Stimulated activated CD4-positive, alpha-beta T cell treated with anti-CD3 and anti-CD28 coated beads, Interleukin-1b, Interleukin-23, amount 100 ng/mL, for 48 hours (primary cell): ENCODE measurements at places on chromosomes 16 and 17.

- no peak for DNase-seq
Observed at GRCh38 chr16:63890081-63890480, 1231.8 kb downstream of the CDH11 start.

GRCh38 chr17:72976971-72977770 is 115.3 kb downstream of the SLC39A11 start:
- no peak for DNase-seq

DNA sequence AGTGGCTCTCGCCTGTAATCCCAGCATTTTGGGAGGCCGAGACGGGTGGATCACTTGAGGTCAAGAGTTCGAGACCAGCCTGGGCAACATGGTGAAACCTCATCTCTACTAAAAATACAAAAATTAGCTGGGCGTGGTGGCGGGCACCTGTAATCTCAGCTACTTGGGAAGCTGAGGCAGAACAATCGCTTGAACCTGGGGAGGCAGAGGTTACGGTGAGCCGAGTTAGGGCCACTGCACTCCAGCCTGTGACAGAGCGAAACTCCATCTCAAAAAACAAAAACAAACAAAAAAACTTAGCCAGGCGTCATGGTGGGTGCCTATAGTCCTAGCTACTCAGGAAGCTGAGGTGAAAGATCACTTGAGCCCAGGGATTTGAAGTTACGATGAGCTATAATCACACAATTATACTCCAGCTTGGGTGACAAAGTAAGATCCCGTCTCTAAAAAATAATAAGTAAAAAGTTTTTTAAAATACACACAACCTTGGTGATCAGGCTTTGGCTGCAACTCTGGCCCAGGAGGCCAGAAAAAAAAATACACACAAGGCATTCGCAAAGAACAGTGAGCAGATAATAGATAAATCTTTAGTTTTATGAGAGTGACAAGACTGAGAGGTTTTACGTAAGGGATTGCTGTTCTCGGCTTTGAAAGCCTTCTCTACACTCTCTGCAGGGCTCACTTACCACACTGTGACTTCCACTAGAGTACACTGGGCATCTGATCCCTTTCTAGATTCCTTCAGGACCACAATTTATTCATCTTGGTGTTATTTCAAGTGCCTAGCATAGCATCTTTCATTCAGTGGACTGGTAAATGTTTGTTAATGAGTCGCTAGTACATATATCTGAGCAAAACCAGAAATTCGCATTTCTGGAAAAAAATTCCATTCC is 5.9 kb downstream of the GSPT1 start:
- DNase-seq, result no peak

GRCh38 chr16:73011926-73012325 is 36.0 kb downstream of the ZFHX3 start:
- no peak for DNase-seq

DNA sequence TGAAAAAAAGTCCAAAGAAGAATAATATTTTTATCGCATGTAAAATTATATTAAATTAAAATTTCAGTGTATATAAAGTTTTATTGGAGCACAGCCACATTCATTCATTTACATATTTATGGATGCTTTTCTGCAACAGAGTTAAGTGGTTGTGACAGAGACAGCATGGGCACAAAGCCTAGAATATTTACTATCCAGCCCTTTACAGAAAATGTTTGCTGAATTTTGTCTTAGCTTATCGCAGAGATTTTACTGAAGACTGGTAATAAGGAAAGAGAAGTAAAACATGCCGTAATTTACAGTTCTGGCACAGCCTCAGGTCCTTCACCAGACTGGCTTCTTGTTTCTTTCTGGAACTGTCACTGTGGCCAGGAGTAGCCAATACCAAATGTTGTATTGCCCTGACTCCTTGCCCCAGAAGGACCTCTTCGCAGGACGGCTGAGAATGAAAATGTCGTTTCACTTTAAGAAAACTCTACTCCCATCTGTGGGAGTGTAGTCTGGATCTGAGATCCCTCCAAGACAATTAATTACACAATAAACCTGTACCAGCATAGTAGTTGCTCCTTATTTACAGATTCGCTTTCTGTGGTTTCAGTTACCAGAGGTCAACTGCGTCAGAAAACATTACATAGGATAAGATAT is 94.9 kb upstream of the GOT2 start:
- DNase-seq, result no peak
